ENCODE measurements at places on chromosomes 3 and 15.

DNA sequence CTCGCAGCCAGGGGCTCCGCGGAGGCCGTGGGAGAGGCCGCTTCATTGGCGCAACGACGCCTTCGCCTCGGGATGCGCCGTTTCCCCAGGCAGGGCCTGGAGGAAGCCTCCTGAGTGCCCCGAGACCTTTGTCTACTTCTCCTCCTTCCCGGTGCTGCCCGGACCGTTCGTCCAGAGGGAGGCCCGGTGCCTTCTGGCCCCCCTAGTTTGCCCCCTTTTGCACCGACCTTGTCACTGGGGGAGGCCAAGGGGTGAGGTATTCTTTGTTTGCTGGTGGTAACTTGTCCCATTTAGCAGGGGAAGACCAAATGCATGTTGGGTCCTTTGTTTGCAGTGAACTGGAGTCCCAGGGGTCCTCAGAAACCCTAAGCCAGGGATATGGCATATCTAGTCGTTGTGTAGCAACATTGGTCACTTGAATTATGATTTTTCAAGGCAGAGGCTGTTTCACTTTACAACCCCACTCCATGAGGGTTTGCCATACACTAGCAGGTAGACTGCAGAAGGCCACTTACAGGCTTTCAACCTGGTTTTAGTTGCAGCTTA is 615 bp downstream of the DHX30 start:
- no peak for DNase-seq

GRCh38 chr15:85457392-85457968 is 77.1 kb downstream of the AKAP13 start:
- DNase-seq, result no peak

DNA sequence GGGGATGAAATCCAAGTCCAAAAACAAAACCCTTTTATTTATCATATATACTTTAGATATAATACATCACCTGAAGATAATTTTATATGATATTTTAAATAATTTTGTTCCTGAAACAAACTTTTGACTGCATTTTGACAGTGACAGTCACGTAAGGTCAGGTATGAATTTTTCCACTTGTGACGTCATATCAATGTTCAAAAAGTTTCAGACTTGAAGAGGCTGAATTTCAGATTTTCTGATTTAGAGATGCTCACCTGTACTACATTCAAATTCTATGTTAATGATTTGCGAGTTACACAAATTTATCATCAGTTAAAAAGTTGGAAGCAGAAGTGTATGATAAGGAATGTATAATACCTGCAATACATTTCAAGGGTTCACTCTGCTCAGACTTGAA is 136.1 kb upstream of the EPHA6 start:
- no peak for DNase-seq

DNA sequence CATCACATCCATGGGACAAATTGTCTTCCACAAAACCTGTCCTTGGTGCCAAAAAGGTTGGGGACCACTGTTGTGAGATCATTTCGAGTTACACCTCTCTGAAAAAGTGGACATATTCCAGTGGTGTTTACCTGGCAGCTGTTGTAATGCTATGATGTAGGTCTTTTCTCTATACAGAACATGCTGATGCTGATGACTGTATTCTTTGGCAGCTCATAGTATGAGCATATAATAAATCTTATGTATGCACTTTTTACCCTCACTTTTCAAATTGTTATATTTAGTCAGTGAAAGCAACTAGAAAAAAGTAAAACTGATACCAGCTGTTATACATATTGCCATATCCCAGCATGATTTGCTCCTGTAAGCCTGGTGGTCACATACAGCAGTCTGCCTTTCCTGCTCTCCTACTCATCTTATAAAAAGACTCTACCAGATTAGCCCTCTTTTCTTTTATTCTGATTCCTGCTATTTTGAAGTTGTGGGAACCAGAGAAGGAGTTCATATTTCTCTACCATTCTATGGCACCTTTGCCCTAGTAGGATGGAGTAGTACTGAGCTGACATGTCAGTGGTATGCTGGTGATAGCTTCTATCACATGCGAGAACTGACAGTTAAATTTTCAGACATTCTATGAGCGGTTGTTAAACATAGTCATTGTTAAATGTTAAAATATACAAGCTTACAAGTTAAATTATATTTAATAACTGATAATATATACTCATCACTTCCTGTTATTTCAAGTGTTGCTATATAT is 128.7 kb downstream of the FNDC3B start:
- no peak for DNase-seq

GRCh38 chr3:173586166-173586565 is 188.6 kb downstream of the NLGN1 start:
- DNase-seq, result no peak

DNA sequence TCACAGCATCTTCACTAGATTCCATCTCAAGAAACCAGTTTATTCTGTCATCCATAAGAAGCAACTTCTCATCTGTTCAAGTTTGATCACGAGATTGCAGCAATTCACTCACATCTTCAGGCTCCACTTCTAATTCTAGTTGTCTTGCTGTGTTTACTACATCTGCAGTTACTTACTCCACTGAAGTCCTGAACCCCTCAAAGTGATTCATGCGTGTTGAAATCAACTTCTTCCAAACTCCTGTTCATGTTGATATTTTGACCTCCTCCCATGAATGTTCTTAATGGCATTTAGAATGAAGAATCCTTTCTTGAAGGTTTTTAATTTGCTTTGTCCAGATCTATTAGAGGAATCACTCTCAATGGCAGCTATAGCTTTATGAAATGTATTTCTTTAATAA is 287.6 kb upstream of the TBL1XR1 start:
- no peak for DNase-seq

DNA sequence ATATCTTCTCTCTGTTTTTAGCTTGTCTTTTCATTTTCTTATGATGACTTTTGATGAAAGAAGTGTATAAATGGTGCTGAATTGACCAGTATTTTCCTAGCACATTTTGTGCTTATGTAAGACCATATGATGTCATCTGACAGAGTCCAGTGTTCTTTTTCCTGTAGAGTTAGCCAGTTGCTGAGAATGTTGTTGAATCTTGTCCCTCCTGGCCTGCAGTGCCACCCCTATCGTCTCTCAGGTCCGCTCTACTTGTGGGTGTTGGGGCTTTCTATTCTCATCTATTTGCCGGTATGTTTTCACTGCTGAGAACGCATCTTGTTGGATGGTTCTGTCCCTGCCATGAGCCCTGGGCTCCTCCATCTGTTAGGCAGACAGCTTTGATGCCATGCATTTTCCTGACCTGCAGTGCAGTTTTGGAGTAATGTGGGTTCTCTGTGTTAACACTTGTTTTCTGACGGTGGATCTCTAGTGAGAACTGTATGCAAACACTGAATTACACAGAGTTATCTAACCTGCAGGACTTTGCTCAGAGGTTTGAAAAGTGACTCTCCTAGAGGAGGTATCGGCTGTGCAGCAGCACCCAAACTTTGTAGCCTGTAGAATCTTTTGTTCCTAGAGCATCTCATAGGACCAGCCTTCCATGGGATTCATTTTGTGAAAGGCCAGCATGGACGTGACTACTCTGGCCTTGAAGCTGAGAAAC is 44.6 kb downstream of the SLC6A20 start:
- no peak for DNase-seq

DNA sequence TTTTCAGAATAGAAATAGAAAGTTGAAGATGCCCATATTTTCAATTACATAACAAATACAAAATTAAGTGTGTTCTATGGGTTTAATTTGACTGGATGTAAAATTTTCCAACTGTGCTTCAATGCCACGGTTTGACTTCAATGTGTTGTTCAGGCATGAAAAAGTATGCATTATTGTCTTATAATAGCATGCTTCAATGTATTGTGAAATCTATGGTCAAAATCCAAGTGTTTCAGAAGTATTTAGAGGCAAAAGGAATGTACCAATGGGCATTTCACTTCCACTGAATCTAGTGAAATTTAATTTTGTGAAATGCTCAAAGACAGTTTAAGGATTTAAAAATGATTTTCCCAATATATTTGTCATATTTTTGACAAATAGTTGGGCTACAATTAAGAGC is 16.0 kb downstream of the NEK10 start:
- no peak for DNase-seq

GRCh38 chr15:70156671-70157271 is 59.1 kb upstream of the TLE3 start:
- no peak for DNase-seq

GRCh38 chr15:101272584-101272983 is 4.7 kb downstream of the SELENOS start:
- no peak for DNase-seq

- DNase-seq, result no peak
Measured at GRCh38 chr15:97761110-97761509, 199.4 kb upstream of the ARRDC4 start.

- no peak for DNase-seq
Measured at GRCh38 chr3:183581496-183582155, 26.1 kb upstream of the KLHL6 start.

DNA sequence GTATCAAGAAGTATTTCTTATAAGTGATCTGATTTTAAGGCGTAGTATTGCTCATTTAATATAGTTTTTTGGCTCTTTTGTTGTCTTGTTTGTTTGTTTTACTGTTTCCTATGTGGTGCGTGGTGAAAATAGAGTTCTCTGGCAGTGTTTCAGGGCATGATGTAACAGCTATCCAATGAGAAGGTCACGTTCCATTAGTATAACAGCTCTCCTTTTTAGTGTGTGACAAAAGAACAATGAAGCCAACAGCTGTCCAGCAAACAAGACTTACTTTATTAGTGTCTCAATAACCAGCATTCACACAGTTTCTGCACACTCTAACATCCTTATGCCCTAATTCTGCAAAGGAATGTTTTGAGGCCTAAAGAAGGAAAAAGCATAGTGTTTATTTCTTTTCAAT is 127.9 kb downstream of the SLC25A26 start:
- DNase-seq, result peak; percentile 1

- DNase-seq, result no peak
Measured at GRCh38 chr3:3134750-3135448, 8.2 kb downstream of the TRNT1 start.

DNA sequence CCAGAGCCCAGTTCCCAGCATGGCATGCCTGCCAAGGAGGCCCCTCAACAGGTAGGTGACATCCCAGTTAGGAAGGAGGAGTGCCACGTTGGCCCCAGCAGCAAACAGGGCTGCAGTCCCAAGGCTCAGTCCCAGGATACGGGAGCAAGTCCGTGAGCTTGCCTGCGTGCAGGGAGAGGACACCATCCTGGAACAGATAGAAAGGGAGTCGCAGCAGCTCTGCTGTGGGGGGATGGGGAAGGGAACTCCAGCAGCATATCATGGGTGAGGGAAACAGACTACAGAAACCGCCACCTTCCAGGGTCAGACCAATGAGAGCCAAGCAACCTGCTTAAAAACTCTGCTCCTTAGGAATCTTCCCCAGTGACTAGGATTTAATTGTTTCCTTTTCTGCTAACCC is 9.4 kb upstream of the DYNLT2B start:
- DNase-seq, result no peak

DNA sequence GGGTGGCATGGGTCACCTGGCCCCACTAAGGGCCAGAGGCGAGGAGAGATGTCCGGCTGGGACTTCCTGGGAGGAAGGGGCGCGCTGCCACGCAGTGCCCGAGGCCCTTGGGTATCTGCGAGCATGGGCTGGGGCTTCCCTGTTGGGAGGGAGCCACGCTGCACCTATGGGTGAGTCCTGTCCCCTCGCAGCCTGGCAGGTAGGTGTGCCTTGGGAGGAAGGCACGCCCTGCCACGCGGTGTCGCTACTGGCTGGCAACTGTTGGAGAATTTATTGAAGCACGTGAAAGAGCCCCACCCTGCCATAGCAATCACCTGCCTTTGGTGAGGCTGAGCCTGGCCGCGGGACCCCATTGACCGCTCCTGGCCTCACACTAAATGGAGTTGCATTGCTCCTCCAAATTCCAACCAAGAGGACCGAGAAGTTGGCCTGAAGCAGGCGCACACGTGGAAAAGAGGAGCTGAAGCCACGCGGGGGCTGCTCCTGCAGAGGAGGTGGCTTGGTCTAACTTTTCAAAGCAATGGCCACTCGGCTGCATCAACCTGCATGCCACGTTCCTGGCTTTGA is 134.2 kb downstream of the TJP1 start:
- DNase-seq, result no peak

DNA sequence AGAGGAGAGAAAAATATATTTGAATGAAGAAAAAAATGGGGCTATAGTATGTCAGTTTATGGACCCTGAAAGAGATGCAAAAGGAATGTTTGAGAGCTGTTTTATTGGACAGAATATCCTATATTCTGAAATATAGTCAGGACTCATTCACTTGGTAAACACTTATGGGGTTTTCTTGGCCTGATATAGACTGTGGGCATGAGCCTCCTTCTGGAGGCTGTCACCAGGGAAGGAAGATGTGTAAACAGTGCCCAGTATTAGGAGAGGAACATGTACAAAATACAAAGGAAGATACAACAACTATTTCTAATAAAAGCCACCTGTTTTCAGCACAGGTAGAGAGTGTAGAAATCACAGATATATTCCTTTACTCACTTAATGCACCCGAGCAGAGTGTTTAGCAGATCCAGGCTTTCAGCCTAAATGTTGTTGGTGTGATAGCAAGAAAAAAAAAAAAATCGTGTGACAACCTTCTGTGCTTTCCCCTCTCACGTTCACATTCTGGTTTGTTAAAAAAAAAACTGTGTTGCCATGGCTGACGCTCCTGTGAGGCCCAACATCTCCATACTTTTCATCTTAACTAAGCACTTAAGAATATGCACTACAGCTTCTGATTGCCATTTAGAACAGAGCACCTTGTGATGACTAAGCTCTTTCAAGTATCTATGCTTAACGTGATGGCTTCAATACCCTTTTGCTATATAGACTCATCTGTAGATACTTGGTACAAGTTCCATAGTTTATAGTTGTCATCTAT is 134.1 kb downstream of the MBNL1 start:
- no peak for DNase-seq

- no peak for DNase-seq
Measured at GRCh38 chr3:119580067-119580760, 922 bp downstream of the ADPRH start.

DNA sequence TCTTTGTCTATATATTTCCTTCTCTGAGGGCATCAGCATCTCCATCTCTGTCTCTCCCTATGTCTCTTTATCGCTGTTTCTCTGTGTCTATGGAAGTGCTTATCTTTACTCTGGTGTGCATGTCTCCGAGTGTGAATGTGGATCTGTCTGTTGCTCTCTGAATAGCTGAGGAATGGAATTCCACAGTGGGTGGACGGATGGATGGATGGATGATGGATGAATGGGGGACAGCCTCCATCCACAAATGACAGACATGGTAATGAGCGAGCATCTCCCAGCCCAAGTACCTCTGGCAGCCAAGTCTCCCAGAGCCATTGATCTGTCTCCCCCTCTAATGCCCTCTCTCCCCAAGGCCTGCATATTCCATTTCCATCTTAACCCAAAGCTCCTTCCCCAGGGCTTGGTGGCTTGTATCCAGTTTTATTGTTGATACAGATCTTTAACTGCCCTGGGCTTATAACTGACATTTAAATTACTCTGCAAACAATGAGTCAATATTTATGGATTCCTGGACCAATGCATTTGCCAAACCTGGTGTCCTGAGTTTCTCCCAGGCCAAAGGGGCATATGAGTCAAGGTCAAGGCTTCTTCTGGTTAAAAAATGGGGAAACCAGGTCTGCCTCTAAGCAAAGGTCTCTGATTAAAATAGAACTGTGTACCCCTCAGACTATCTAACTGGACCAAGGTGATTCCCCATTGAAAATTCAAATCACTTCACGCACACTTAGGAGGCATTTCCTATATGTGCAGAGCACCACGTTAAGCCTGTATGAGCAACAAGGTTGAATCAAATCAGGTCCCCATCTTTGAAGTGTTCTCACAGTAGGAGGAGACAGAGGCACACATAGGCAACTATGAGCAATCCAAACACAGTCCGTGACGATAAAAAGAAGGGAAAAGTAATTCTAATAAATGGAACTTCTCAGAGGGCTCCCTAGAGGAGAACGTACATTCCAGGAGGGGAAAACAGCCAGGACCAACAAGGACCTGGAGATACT is 109.9 kb downstream of the TLE3 start:
- DNase-seq, result no peak

- DNase-seq, result no peak
Measured at GRCh38 chr3:141414800-141415462, 46.6 kb downstream of the ZBTB38 start.
